ENCODE measurements at places on chromosomes 12 and 14.

DNA sequence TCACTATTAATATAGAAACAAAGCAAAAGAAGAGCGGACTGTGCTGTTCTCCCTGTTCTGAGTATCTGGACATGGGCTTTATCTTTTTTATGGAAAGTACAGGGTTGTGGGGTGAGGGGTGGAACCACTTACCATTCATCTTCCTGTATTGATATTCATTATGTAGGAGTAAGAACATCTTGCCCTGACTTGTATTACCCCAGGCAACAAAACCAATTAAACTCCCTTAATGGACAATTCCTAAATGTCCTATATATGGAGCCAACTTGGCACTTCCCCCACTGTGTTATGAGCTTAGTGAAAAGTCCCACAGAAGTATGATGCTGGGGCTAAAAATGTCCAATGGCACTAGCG, 139.9 kb upstream of the KRR1 start:
- no peak for DNase-seq

- no peak for DNase-seq
Observed at GRCh38 chr14:40318211-40318719, 886.0 kb upstream of the FBXO33 start.

DNA sequence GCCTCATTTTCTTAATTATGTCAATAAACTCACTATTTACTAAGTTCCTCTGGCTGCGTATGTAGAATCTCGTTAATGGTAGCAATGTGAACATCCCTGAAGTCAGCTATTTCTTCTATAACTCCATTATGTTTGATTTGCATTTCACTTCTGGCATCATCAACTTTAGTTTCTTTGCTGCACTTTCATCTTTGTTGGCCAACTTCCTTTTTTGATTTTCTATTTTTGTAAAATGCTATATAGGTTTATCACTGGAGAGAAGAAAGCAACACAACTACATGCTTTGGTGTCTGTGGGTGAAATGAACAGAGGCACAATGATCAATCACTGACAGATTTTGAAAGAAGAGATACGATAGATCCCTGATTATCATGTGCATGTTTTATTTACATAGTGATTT, 58.5 kb upstream of the ATF7IP start:
- DNase-seq, result no peak

- DNase-seq, result no peak
Observed at GRCh38 chr12:27762757-27763156, 17.3 kb upstream of the KLHL42 start.

GRCh38 chr12:49008943-49009342, 9.6 kb downstream of the PRKAG1 start:
- no peak for DNase-seq

- peak; percentile 62 for DNase-seq
Observed at GRCh38 chr12:121580959-121581685, at the start of gene KDM2B. Gene KDM2B (minus strand): TSS chr12:121581023. CDS start chr12:121580911, 112 bp downstream.

DNA sequence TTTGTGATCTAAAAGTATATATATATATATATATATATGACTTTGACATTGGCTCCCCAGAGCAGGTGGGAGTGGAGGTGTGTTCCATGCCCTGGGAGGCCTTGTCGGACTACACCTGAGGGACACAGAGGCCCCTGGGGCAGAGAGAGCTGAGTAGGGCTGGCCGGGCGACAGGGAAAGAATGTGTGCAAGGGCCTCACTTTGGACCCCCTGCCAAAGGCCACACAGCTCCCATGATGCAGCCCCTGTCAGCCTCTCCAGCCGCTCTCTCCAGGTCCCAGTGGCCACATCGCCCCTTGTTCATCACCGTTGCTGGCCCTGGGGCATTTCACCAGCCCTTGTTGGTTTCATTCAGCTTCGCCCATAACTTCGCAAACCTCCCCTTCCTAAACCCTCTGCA, 123.9 kb downstream of the BCL11B start:
- no peak for DNase-seq

GRCh38 chr14:97453991-97454390, 656.8 kb downstream of the VRK1 start:
- DNase-seq, result no peak

DNA sequence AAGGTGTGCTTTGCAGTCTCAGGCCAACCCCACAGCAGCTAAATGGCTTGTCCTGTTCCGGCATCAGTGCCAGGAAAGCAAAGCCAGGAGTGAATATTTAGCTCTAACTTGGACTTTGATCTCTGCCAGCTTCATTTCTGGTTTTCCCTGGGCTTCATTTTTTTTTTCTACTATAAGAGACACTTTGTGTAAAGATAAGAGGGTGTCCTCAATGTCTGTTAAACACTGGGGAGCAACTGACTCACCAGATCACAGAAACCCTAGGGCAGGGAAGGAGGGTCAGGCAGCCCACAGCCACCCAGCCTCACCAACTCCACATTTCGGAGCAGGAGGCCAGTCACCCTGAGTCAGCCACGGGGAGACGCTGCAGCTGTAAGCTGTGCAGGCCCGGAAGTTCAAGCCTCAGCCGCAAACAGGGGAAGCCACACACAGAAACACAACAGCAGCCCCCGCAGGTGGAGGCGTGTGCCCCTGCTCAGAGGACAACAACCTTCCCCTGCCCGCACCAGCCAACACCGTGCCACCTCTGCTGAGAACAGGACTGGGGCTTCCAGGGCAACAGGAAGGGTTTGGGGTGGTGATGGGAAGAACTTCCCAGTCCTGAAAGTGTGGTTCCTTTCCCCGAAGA, 6.3 kb downstream of the TNFRSF1A start:
- DNase-seq, result peak; percentile 63

- no peak for DNase-seq
Observed at GRCh38 chr14:89209558-89209957, 207.5 kb downstream of the FOXN3 start.

DNA sequence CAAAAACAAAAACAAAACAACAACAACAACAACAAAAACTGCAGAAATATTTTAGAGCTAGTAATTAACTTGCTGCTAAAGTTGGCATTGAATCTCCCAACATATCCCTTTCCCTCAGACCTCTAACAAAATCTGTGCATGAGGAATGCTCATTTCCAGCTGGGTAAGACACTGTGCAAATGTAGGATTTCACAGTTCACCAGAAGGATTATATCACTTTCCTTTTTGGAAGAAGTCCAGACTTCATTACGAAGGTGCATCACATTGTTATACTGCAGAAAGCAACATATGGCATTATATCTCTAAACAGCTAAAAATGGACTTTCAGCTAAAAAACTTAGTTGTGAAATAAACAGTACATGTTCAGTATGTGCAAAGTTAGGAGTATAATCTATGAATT, 341.8 kb downstream of the FSCB start:
- DNase-seq, result peak; percentile 47

- no peak for DNase-seq
Observed at GRCh38 chr14:92704036-92704804, 44.2 kb downstream of the LGMN start.

GRCh38 chr12:98431089-98431488, 84.3 kb upstream of the TMPO start:
- DNase-seq, result no peak

DNA sequence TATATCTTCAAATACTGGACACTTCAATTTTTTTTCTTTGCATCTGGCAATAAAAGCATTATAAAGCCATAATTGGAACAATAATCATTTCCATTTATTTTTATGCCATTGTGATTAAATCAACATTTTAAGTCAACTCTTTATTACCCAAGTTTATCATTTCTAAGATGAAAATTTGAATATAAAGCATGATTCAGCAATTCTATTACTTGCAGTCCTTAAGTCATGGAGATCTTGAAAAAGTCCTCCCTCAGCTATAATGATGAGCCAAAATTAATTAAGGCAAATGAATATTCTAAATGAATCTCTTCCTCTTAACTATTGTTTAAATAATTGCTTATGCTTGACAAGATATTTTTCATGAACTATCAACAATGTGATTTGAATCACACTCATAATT, 65.7 kb downstream of the LIN7A start:
- DNase-seq, result no peak

DNA sequence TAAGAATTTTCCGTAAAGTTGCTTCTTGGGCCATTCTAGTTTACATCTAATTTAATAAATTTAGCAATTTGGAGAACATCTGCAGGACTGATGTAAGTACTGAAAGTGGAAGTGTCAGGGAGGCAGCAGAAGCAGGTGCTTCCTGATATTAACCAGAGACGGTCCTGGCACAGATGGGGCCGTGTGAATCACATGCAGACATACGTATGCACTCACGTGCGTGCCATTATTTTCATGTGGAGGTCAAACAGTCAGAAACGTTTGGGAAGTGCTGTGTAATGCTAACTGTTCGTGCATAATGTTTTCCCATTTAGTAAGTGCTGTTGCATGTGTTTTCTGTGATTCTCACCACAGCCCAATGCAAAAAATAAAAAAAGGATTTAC, 87.8 kb upstream of the DYNC1H1 start:
- DNase-seq, result peak; percentile 39

DNA sequence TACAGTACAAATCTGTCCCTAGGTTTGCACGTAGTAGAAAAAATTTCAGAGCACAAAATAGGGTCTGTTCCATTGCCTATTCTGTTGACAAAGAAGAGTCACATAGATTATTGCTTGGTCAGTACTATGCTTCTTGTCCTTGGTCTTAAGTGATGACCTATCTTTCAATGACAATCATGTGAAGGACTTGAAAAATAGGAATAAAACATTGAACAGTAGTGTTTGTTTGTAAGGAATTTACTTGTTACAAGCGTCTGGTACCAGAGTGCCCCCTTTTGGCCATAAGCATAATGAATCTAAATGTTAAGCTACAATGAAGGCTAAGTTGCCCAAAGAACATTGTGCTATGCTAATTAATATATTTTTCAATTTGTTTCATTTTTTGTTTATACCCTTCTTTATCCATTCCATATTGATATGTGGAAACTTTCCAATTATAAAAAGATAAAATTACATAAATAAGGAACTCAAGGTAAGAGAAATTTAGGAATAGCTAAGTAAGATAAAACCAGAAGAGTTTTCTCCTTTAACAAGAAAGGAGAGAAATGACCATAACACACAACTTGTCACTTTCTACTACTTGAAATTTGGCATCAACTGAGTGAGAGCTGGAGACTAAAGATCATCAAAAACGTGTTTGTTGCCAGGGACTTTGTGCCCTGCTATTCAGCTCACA, 204.7 kb downstream of the EPS8 start:
- DNase-seq, result no peak

DNA sequence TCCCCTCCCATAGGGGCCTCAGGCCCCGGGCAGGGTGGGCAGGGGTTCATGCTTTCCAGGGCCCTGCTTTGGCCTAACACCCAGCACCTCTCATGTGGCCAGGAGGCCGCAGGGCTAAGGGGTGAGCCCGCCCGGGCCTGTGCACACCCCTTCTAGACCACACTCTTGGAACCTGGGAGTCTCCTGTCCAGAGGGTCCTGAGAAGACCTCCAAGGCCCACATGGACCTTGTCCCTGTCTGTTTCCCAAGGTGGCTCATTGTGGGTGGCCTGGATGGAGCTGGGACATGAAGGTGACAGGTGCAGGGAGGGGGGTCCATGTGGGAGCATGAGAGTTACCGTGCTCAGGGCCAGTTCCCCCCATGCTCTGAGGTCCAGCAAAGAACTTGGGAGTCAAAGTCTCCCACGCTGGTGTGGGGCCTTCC, 11.6 kb downstream of the DLK1 start:
- no peak for DNase-seq

DNA sequence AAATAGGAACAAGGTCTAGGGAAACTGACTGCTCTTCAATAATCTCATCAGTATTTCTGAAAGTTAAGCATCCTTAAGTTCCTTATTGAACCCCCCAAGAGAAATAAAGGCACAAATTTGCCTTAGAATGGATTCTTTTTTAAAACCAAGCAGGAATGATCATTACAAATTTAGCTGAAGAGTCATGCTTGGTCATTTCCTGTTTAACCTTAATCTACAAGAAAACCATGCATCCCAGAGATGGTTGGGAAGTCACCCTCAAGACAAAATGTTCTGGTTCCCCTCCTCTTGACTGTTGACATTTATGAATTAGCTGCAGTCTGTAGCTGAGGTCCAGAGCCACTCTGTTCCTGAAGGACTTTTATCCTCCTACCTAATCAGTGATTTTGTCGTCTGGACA, 291.8 kb upstream of the G2E3 start:
- no peak for DNase-seq

DNA sequence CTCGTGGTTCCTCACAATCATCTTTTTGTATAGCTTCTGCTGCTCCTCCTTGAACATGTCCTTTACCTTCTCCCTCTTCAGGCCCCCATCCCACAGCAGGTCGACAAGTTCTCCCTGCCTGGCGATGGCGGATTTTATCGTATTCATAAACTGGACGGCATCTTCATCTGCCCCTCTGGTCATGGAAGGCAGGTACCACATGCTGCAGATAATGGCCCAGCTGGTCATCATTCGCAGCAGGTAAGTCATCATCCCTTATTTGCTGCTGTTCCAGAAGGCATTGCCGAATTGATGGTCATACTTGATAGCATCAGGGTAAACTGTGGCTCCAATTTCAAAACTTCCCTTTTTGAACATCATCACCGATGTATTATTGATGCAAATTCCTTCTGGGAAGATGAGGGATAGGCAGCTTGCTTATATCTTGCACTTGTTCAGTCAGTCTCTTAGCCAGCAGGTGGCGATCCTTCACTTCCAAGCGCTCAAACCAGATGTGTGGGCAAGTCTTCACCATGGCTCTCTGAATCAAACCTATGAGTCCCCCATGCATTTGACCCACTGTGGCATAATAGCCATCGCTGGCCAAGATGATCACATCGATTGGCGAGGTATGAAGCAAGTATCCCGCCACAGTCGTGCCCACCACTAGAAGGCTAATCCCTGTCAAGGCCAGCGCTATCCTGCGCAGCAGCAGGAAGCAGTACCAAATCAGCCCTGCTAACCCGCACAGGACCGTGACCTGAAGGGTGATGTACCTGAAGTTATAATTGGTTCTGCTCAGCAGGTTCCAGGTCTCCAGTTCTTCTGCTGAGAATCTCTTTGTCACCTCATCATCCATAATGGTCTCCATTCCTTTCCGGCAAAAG, 381.5 kb upstream of the STXBP6 start:
- peak; percentile 22 for DNase-seq

- no peak for DNase-seq
Observed at GRCh38 chr12:105225505-105226015, 10.4 kb downstream of the APPL2 start.

DNA sequence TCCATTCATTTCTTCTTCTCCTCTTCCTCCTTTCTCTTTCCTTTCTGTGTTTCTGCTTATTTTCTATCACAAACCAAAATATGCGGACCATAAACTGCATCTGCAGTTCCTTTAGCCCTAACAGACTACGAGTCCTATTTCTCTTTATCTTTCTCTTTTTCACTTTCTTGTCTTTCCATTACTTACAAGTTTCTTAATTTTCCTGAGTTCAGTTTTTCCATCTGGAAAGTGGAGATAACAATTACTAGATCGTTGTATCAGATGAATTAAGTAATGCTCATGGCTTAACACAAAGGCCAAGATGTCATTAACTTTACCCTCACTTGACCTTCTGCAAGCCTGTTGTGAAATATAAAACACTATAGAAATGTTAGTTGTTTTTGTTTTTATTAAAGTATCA, 983 bp upstream of the COPS7A start:
- no peak for DNase-seq

- peak; percentile 97 for DNase-seq
Observed at GRCh38 chr14:65411656-65412031, 886 bp upstream of the FUT8 start.

GRCh38 chr12:102182635-102183034, 15.0 kb downstream of the PMCH start:
- DNase-seq, result no peak
